Daoy (cell line): ENCODE measurements at places on chromosomes 4 and X. TPM values are rescaled to one million over a fixed set of nuclear protein-coding genes. Genes with fewer than 3 reads are reported as not detected.

GRCh38 chr4:1047976-1048772 lies 36.7 kb downstream of the FGFRL1 start:
- DNase-seq, result no peak

DNA sequence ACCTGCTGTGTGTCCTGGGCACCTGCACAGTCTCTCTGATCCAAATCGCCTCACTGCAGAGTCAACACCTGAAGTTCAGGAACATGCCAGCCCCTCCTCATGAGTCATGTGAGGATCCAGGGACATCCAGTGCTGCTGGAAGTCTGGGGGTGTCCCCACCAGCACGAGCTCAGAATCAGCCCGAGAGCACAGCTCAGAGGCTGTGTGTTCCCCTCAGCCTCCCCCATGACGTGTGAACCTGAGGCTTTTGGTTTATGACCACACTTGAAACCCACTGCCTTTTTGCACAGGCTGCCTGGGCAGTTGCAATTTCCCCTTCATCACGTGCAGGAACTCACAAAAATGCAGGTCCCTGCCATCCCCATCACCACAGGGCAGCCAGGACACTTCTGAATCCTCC lies 47.1 kb downstream of the PPP2R2C start:
- no peak for DNase-seq

- DNase-seq, result no peak
Measured at GRCh38 chr4:76738086-76738931, 159.6 kb downstream of the SOWAHB start.

DNA sequence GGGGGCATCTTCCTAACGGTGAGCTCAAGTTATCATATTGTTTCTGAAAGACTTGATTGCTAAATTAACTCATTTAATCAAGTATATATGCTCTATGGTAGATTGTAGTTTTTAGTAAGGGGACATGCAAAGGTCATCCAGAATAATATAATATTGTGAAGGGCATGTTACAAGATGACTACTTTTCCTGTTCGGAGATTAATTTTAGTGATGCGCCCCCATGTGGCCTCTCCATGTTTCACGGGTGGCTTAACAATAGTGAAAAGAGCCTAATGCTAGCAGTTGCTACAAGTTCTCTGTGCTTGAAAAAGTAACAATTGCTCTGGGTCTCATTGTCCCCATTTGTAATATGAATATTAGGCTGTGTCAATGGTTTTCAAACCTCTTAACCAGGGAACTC lies 12.2 kb downstream of the SMPX start:
- no peak for DNase-seq

- no peak for DNase-seq
Measured at GRCh38 chr4:6538575-6538974, 36.4 kb upstream of the MAN2B2 start.

DNA sequence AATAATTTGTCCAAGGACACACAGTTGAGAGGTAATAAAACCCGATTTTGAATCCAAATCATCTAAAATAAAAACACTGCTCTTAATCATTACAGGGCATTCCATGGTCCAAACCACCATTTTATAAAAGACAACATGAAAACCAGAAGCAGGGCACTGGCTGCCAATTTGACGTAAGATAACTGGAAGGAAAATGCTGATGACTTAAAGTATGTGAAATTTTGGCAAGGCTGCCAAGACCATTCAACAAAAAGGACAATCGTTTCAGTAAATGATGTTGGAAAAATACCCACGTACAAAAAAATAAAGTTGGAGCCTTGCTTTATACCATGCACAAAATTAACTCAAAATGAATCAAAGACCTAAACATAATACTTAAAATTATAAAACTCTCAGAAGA lies 344.4 kb downstream of the RAPGEF2 start:
- DNase-seq, result no peak

DNA sequence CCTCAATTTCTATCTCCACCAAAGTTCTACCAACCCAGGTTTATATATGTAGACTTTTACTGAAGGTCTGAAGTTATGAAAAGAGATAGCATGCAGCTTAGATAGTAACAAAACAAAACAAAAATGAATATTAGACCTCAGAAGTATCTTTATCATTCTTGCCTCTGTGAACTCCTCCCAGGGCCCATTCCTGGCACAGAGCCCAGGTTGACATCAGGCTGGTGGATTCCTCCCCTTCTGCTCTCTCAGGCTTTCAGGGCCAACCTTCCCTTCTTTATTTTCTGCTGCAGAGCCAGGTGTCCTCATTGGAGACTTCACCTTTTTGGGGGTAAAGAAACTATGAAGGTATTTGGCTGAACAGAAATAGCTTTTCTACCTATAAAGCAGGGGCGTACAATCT lies 112.8 kb upstream of the PITX2 start:
- DNase-seq, result peak; percentile 6

- peak; percentile 12 for DNase-seq
Measured at GRCh38 chr4:160175064-160175643, 1072.3 kb downstream of the RAPGEF2 start.

GRCh38 chr4:169115144-169115896 lies 105.3 kb upstream of the CBR4 start:
- DNase-seq, result no peak

GRCh38 chr4:9987749-9988362 lies 33.4 kb downstream of the SLC2A9 start:
- DNase-seq, result peak; percentile 21

- peak; percentile 58 for DNase-seq
Measured at GRCh38 chr4:3047464-3048286, 26.7 kb downstream of the HTT-AS start.

GRCh38 chr4:6184169-6184568 lies 16.2 kb downstream of the JAKMIP1 start:
- DNase-seq, result no peak

DNA sequence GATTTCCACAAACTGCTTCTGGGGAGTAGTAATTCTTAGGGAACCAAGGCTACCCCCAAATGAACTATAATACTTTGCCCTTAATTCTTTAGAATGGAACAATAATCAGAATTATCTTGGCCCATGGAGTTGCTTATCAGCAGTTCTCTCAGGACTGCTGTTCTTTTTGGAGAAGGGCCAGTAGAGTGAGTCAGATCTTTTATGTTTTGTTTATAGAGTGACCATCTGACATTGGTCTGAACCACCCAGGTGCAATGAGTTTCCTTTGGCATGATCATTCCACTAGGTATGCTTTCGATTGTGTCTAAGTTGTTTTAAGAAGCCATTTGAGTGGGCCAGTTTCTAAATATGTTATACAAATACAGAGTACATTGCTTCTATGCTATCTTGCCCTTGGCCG lies 31.8 kb downstream of the PRRG1 start:
- DNase-seq, result peak; percentile 63

GRCh38 chrX:154806837-154807501 lies 1.7 kb upstream of the MPP1 start:
- DNase-seq, result no peak

DNA sequence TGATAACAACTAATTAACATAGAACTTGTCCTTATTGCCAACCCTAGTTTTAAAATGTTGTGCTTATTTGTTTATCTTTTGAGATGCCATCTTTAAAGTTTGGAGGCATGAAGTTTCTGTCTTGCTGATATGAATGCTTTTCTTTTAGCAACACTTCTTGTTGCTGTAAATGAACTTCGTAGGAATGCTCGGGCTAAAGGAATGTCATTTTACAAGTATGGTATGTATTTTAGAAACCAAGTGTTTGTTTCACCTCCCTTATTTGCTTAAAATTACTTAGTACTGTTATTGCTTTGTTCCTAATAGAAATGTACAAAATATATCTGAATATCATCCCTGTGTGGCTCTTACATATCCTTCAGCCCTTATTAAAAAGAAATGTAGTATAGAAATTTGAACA lies 76.1 kb downstream of the SLC30A9 start:
- no peak for DNase-seq

DNA sequence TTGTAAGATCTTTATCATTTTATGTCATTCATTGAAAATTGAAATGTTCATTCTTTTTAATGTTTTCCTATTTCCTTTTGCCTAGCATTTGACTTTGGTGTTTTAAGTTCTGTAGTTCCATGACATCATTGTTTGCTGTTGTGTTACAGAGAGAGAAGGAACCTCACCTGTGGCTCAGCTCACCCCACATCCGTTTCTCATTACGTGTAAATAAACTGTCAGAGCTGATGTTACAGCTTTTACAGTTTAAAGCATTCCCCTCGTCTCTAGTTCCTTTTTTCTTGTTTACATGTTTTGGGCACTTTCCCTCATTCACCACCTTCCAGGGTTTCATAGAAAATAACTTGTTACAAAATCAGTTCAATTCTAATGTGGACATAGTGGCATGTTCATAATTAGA lies 137.2 kb downstream of the FNIP2 start:
- no peak for DNase-seq

- DNase-seq, result peak; percentile 35
Measured at GRCh38 chrX:40094900-40095582, 2.7 kb downstream of the BCOR start.

DNA sequence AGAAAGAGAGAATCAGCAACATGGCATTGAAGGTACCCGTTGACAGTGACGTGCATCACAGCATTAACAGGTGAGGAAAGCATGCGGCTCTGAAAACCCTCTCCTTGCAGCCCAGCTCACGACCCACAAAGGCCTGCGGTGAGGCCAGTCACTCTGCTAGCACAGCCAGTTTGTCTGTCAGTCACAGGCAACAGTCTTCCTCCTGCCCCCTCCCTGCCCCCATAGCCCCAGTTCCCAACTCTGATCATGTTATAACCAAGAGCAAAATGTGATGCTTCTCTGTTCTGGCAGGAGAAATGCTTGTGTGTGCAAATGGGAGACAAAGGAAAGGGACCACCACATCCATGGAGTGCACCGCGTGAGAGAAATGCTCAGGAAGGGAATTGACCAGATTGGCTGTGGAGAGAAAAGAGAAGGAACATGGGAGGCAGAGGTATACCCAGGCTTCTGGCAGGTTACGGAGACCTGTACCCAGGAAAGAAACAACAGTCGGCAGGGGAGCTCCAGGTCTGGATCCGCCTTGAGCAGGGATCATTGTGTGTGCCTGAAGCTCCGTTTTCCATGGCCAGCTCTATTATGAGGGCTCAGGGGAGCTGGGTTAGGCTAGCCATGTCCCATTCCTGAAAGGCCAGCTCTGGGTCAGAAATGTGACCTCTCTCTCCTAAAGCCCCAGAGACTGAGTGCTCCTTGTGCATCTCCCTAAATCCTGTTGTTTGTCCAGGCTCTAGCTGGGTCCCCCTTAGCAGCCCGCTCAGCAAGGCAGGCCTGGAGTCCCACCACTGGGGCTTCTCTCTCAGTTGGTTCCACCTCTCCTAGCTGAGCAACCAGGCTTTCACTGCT lies 139.7 kb upstream of the MAMLD1 start:
- no peak for DNase-seq

GRCh38 chr4:86957215-86957614 lies 22.4 kb downstream of the AFF1 start:
- DNase-seq, result no peak

GRCh38 chr4:58590722-58591121 lies 1480.5 kb upstream of the IGFBP7 start:
- DNase-seq, result no peak

GRCh38 chr4:24070117-24070516 lies 180.3 kb upstream of the PPARGC1A start:
- DNase-seq, result peak; percentile 75

DNA sequence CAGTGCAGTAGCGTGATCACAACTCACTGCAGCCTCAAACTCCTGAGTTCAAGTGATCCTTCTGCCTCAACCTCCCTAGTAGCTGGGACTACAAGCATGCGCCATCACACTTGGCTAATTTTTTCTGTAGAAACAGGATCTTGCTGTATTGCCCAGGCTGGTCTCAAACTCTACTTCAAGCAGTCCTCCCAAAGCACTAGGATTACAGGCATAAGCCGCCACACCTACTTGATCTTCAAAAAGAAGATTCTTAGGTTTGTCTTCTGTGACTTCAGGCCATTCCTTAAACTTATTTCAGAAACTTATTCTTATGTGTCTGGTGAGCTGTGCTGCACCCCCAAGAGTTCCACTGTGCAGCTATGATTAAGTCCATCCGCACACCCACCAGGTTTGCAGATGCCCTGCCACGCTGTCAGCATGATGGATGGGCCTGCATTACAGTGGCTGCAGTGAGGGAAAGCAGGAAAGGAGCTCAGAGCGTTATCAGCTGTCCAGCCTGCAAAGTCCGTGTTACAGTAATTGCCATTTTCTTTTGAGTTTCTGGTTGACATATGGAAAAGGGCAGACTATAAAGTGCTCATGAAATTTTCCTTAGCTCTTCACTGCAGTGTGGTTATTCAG lies 146.6 kb downstream of the AASDH start:
- no peak for DNase-seq

- DNase-seq, result peak; percentile 20
Measured at GRCh38 chrX:129876771-129877305, 29.1 kb upstream of the UTP14A start.

DNA sequence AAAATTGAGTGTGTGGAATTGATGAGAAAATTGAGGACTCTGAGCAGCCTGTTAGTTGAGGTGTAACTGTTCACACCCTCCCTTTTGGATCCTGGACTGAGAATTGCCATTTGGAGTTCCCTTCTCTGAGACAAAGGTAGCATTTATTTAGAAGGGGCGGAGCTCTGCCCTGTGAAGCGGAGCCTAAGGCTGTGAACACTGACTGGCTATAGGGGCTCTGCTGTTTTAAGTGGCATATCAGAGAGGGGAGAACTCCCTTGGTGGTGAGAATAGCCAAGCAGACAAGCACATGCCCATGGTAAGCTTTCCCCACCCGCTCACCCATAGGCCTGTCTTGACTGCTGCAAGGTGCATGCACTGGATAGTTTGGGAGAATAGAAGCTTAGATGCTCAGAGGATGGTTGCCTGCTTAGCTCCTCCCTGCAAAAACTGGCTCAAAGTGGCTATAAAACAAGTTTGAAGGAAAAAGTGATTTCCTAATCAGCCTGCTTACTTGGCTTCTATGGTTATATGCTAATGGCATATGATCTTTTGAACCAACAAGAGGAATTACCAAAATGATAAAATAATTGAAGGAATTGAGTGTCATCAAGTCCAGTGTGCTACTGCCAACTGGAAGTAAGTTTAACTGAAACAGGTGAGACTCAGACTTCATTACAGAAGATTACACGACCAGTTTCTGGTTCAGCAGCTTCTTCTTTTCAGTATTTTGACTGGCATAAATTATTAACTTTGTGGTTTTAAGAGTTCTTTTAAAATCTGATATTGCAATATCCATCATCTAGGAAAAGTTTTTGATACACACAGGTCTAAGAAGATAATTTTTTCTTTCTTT lies 108.4 kb downstream of the AFF1 start:
- no peak for DNase-seq

The ABCG2 gene
- total RNA-seq, result 3.1 and 3.9 TPM in 2 replicates

The CSAG1 gene
- total RNA-seq, result 12.9 and 20.9 TPM in 2 replicates

The SPARCL1 gene
- total RNA-seq, result not detected in 2 replicates

The BGN gene
- 3.7 and 5.7 TPM in 2 replicates for total RNA-seq

The TCEAL7 gene
- total RNA-seq, result 0.91 and 6.5 TPM in 2 replicates

The SLC2A9 gene
- total RNA-seq, result 1.2 TPM in 1 of 2 replicates, not detected in the other

The CXCL6 gene
- total RNA-seq, result 0.06 TPM in 1 of 2 replicates, not detected in the other

The ARHGEF6 gene
- total RNA-seq, result 3.3 and 7.6 TPM in 2 replicates

The OPRPN gene
- total RNA-seq, result not detected in 2 replicates

The USP9X gene
- 33.9 and 34.1 TPM in 2 replicates for total RNA-seq

The HMX1 gene
- total RNA-seq, result 2.7 and 5.0 TPM in 2 replicates

The PIN4 gene
- total RNA-seq, result 21.4 and 29.3 TPM in 2 replicates

The NKX6-1 gene
- 0.86 and 1.9 TPM in 2 replicates for total RNA-seq

The AVPR2 gene
- total RNA-seq, result 1.1 TPM in 1 of 2 replicates, not detected in the other

The SYNPO2 gene
- 0.11 and 0.86 TPM in 2 replicates for total RNA-seq

The ALB gene
- not detected in 2 replicates for total RNA-seq
